ENCODE measurements at places on chromosomes 4 and X.

DNA sequence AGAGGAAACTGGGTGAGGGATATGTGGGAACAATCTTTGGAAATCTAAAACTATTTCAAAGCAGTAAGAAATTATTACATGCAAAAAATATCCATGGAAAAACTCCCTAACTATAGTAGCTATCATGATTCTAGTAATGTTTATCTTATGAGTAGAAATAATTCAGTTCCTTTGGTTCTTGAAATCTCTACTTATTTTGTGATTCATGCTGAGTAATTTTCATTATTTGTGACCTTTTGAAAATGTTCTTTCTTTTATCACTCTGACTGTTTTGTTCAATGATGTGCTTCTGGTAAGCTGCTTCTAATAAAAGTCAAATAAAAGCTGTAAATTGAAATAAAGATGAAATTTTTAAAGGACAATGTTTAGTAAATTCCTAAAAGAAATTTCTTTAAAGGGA, 40.4 kb upstream of the MAGEB10 start:
- no peak for DNase-seq

- DNase-seq, result no peak
These were observed 34.8 kb downstream of the DOCK11 start for GRCh38 chrX:118530219-118530911.

GRCh38 chrX:39705290-39705689, 392.5 kb downstream of the BCOR start:
- no peak for DNase-seq

GRCh38 chrX:101931136-101931487, 715 bp downstream of the ZMAT1 start:
- no peak for DNase-seq

- no peak for DNase-seq
These were observed 245.2 kb downstream of the THOC2 start for GRCh38 chrX:123487669-123488068.

DNA sequence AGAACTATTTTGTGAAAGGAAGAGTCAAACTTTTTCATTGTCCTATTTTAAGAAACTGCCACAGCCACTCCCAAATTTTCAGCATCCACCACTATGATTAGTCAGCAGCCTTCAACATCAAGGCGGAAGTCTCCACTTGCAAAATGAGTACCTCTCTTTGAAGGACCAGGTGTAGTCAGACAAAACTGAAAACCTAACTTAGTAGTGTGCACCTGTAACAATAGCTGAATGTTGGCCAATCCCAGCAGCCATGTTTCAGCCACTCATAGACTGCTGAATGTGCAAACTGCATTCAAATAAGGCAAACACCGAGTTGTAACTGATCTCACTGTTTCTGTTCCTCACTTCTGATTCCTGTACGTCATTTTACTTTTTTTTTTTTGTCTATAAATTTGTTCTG, 341.1 kb downstream of the IL15 start:
- DNase-seq, result no peak

GRCh38 chr4:180999217-180999616, 1244.0 kb upstream of the TENM3 start:
- DNase-seq, result no peak

- DNase-seq, result no peak
These were observed 16.8 kb upstream of the LAP3 start for GRCh38 chr4:17560065-17560673.

GRCh38 chr4:160091631-160092030, 988.8 kb downstream of the RAPGEF2 start:
- DNase-seq, result no peak

DNA sequence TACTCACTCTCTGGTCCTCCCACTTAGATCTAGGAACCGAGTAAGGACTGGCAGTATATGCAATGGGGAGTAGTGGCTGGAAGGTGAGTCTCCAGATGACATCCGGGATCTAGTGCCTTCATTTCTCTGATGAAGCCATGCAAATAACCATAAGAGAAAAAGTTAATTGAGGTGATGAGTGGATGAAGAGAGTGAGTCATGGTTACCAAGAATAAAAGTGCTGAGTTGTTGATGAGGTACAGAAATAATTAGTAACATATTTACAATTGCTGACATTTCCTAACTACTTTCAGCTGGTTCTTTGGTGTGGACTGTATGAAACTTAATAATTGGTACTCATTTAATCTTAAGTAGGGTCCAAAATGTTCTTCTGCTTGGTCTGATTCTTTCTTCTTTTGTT, 146.7 kb upstream of the PITX2 start:
- no peak for DNase-seq

- DNase-seq, result no peak
These were observed 254.7 kb downstream of the PALLD start for GRCh38 chr4:168751263-168752225.

- DNase-seq, result no peak
These were observed 958.1 kb upstream of the GRID2 start for GRCh38 chr4:91345632-91346031.

DNA sequence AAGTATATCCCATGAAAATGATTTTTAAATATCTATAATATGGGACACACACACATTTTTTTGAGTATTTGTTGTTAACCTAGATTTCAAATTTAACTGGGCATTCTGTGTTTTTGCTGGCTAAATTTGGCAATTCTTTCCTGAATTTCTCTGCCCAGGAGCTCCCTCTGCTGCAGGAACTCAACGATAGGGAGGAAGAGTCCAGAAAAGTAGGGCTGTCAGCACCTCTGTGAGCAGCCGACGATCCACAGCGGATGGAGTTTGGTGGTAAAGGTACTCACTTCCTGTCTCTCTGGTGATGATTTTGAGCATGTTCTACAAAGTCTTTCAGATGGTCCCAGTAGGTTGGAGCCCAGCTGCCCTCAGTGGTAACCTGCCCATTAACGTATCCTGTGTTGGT, 23.1 kb upstream of the TMEM184C start:
- DNase-seq, result no peak
